ENCODE measurements at places on chromosomes 6 and 20.

DNA sequence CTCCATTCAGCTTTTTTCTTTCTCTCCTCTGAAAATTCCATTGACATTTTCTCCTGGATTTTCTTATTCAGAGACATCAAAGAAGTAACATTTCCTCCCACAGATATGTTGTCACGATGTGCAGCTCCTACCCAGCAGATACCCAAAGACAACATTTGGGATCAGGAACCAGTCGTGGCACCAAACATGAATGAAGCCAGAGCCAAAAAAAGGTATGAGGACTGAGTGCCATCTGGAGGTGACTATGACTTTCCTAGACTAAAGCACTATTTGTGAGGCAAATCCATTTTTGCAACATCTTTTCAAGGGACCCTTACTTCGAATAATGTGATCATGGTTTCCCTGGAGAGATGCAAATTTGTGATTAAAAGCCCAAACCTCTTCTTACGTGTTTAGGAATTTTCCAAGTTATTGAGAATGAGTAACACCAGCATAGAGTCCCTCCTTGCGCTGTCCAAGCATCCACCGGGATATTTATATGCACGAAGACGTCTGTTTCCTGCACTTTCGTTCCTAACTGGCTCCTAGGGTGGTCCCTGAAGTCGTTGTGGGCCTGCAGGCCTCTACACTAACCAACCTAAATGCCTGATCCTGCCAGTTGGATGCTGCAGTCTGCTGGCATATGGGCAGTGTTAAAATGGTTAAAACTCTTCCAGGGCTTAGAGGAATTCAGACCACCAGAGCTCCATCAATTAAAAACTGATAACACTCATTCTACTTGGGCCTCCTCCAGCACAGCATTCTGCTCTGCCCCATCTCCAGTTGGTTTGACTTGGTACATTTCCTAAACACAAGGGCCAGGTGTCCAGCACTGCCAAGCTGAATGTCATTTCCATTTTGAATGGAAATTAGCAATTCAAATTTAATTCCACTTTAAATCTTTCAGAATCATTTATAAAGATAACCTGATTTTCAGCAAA lies 256.6 kb downstream of the C6orf118 start:
- no peak for DNase-seq

DNA sequence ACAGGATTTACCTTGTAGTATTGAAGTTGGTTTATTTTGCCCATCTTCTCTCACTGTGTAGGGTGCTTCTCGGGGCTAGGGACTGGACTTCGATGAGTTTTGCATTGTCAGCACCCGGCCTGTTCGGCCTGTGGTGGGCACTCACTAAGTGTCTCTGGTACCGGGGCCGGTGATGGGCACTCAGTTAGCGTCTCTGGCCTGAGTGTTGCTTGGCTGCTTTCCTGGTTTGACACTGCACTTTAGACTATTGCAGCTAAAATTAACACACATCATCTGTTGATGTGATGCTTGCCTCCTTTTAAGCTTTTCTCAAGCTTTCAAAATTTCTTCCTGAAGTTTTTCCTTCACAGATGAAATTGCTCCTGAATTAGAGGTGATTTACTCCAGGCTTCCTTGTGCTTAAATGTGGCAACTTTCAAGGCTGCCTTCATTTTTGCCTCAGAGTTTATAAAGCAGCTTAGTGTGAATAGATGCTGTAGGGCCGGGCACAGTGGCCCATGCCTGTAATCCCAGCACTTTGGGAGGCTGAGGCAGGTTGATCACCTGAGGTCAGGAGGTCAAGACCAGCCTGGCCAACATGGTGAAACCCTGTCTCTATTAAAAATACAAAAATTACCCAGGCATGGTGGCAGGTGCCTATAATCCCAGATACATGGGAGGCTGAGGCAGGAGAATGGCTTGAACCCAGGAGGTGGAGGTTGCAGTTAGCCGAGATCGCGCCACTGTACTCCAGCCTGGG lies 41.7 kb upstream of the TULP4 start:
- DNase-seq, result no peak

DNA sequence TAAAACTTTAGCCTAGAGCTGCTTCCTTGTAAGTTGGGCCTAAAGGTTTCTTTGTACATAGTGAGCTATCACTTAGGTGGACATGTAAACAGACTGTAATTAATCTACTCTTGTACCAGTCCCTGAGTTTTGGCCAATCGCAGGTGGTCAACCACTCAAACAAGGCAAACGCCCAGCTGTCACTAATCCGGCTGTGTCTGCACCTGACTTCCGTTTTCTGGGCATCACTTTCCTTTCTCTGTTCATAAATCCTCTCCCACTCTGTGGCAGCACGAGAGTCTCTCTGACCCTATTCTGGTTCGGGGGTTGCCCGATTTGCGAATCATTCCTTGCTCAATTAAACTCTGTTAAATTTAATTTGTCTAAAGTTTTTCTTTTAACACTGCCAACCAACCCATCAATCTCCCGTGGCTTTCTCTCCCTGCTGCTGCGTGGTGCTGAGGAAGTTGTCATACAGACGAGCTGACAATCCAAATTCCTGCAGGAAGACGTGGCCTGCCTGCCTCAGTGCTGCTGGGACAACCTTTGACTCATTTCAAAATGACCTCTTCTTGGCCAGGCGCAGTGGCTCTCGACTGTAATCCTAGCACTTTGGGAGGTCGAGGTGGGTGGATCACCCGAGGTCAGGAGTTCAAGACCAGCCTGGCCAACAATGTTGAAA lies 206.3 kb downstream of the QKI start:
- DNase-seq, result no peak

- DNase-seq, result no peak
Observed at GRCh38 chr6:30759575-30760239, 15.4 kb upstream of the IER3 start.

DNA sequence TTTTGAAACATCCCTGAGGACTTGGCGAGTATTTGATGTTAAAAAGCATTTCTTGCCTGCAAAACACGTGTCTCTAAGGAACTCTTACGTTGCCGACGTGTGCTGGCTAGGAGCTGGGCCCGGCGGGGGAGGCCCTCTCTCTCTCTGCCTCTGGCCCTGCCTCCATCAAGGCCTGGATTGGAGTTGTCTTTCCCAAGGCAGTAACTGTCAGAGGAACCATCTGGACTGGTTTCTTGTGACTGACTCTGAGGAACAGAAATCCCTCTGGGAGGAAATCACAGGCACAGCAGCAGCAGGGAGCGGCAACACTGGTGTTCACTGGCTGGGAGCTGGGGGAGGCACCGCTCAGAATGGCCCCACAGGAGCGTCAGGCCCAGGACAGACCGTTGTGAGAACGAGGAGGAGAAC lies 244.2 kb downstream of the NRN1 start:
- no peak for DNase-seq

DNA sequence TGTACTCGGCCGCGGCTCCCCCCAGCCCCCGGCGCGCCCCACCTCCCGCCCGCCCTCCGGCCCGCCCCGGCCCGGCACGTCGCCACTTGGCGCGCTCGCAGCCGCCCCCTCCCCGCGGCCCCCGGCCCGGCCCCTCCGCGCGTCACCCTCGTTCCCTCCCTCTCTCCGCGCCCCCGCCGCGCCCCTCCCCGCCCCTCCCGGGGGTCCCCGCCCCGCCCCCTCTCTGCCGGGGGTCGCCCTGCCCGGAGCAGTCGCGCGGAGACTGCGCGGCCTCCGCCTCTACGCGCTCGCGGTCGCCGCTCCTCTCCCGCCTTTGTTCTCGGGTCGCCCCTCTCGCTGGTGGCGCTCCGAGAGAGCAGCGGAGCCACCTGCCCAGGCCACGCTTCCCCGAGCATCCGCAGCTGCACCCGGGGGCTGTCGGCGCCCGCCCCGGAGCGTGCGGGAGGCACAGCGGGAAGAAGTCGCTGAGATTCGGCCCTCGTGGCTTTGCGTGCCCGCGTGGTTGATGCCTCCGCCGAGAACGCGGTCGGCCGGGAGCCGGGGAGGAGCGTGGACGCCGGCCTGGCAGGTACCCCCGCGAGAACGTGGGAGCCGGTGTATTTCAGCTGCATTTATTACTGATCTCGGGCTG lies at the start of gene PHF10:
Gene PHF10 (minus strand): TSS at position 7 of the 631 bp plus-strand sequence. CDS start 569 bp downstream, outside the sequence.
- peak; percentile 65 for DNase-seq

- DNase-seq, result no peak
Observed at GRCh38 chr6:6826095-6826901, 237.8 kb downstream of the LY86 start.

DNA sequence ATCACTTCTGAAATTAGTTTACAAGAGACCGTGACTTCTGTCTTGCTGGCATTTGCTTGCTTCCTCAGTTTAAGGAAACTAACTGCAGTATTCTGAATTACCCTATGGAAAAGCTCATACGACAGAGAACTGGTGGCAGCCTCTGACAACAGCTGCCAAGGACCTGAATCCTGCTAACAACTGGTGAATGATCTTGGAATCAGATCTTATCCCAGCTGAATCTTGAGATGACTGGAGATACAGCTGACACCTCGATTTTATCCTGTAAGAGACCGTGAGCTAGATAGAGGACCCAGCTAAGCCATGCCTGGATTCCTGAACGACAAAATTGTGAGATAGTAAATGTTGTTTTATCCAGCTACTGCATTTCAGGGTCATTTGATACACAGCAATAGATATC lies 202.3 kb downstream of the OGFRL1 start:
- DNase-seq, result no peak

Measured in activated T-helper 1 cell treated with Interleukin-2 at 50 U/mL for 16 hours (primary cell).